ENCODE measurements at places on chromosomes 2 and 18.
A peak's percentile ranks its signal among the peaks of the same experiment; 100 is the strongest.

DNA sequence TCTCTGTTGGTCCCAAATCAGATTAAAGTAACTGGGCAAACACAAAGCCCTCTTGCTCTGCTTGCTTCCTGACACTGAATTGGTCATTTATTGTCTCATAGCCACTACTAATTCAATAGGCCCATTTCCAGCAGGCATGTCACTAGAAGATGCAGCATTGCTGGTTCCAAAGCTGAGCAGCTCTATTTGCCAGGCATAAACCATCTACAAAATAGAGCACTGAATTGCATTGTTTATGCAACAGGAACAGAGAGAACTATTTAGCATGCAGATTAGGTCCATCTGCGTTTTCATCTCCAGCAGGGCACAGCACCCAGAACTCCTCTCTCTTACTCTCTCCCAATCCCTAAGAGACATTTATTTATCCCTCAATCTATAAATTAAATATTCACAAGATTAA is 227.6 kb downstream of the SUCLG1 start:
- DNase-seq: no peak

DNA sequence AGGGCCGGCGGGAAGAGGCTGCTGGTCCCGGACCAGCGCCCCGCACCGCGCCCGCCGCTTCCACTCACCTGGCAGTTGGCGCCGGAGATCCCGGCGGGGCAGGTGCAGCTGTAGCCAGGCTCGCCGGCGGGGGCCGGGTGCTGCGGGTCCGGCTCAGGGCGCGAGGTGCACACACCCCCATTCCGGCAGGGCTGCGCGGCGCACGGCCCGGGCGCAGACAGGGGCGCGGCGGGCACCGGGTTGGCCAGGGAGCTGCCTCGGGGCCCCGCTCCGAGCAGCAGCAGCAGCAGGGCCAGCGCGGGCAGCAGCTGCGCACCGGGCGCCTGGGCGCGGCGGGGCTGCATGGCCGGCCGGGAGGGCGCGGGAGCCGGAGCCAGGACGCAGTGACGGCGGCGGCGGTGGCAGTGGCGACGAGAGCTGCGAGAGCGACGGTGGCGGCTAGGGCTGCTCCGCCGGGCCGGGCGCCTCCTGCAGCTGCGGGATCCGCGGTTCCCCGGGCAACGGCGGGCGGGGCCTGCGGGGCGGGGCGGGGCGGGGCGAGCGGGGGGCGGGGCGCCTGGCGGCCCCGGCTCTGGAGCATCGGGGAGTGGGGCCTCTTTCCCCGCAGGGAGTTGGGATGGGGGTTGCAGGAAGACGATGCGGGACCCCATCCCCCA is at the start of gene DNER:
TSS of gene DNER (minus strand) at position 476 of the 656 bp plus-strand sequence. CDS start at position 344, 132 bp downstream.
- DNase-seq: no peak

- DNase-seq: no peak
These were observed 34.2 kb upstream of the PTPRM start for GRCh38 chr18:7532942-7533341.

GRCh38 chr2:97905294-97905693 is 90.5 kb downstream of the TMEM131 start:
- DNase-seq: no peak

- no peak for DNase-seq
These were observed 23.5 kb upstream of the MFF start for GRCh38 chr2:227301523-227301922.

DNA sequence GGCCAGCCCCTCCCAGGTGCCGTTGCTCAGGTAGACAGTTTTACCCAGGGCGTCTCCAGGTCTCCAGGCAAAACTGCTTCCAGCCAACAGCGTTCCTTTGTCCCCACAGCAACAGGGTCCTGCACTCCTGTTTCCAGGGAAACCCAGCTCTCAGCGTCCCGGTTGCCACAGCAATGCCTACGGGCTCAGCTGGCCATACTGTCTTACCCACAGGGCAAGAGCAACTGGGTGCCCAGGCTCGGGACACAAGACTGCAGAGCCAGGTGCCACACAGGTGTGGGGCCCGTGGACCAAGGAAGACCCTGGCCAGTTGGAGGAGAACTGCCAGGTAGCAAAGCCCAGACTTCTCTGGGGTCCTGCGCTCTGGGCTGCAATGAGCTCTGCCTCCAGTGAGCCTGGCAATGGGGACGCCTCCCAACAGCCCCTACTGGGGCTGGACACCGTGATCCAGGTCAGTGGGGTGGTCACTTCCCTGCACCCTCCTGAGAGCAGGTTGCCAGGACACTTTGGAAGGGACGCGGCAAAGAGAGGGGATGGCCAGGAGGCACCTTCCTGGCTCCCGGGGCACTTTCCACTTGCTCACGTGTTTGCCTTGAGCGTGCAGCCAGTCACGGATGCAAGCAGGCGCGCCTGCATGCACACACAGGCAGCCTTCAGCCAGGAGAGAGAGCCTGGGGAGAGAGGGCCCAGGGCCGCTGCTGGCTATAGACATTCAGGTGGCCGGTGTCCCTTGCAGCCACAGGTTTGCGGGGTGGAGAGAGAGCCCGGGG is at the start of gene CROCC2:
TSS of gene CROCC2 (plus strand) at position 196 of the 770 bp plus-strand sequence. CDS start at position 374, 178 bp downstream.
- no peak for DNase-seq

GRCh38 chr2:162967811-162968210 is 129.2 kb upstream of the KCNH7 start:
- DNase-seq: no peak

DNA sequence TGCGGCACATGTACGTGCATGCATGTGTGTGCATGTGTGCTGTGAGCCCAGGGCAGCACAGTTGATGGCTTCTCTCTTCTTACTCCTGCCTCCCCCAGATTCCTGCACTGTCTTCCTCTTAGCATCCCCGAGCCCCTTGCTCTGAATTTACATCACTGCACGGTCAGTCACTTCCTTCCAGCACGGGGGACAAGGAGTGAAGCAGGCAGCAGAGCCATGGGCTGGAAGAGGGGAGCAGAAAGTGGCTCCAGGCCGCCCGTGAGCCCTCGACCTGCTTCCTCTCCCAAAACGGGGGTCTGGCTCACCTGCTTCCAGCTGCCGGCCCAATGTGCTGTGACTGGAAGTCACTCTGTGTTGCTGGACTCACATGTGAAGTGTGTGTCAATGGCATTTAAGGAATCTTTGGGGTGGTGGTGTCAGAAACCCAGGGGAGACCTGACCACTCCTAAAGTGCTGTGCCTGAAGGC is 106.1 kb downstream of the FAM210A start:
- DNase-seq: no peak

GRCh38 chr2:195819276-195819675 is 162.2 kb downstream of the SLC39A10 start:
- no peak for DNase-seq

DNA sequence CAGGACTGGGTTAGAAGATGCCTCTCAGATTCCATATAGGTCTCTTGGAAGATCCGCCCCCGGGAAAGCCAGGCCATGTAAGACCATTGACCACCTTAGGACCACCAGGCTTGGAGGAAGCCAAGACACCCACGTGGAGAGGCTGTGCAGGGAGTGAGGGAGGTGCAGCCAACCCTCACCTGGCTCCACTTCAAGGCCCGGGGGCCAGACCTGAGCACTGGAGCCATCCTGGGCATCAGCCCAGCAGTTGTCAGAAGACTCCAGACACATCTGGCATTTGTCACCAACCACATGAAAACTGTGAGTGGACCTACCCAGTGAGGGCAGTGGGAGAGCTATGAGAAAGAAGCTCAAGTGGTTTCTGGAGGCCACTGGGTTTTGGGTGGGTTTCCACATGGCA is 214.4 kb downstream of the MYT1L start:
- no peak for DNase-seq

GRCh38 chr2:97348841-97349240 is 235.9 kb downstream of the ANKRD36 start:
- DNase-seq: no peak

DNA sequence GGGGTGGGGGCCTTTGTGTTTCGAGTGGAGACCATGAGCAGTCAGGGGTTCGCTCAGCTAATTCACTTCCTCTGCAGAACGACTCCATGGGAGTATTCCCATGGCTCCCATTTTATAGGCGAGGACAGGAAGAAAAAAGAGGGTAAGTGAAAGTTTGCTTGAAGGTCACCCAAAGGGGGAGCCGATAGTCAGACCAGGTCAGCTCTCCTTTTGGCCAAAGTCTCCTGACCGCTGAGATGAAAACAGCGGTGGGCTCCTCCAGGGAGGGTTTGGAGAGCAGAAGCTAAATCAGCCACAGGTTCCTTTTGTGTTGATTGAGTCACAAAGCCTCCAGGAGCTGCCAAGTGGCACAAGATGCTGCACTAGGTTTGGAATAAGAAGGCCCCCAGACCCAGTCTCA is 34.1 kb upstream of the CTAGE1 start:
- DNase-seq: no peak

- no peak for DNase-seq
These were observed 231.7 kb downstream of the VAPA start for GRCh38 chr18:10145546-10145945.

GRCh38 chr2:14634489-14635390 is 2.2 kb downstream of the LRATD1 start:
- DNase-seq: peak; percentile 57

- DNase-seq: no peak
These were observed 26.0 kb upstream of the SP3 start for GRCh38 chr2:173990970-173991819.

DNA sequence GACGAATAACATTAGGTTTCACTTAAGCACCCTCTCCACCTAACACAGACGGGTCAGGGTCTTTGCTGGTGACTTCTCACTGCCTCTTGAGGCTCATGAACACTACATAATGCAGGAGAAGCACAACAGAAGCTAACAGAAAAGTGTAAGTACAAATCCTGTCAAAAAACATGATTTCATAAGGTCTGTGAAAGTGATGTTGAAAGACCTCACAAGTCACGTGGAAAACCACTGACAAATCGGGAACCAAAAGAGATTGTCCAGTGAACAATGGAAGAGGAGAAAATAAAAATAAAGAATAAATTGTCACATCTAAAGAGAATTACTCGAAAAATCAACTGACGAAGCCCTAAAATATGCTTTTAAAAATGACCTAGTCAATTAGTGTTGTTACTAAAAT is 14.0 kb downstream of the PSD4 start:
- DNase-seq: no peak

DNA sequence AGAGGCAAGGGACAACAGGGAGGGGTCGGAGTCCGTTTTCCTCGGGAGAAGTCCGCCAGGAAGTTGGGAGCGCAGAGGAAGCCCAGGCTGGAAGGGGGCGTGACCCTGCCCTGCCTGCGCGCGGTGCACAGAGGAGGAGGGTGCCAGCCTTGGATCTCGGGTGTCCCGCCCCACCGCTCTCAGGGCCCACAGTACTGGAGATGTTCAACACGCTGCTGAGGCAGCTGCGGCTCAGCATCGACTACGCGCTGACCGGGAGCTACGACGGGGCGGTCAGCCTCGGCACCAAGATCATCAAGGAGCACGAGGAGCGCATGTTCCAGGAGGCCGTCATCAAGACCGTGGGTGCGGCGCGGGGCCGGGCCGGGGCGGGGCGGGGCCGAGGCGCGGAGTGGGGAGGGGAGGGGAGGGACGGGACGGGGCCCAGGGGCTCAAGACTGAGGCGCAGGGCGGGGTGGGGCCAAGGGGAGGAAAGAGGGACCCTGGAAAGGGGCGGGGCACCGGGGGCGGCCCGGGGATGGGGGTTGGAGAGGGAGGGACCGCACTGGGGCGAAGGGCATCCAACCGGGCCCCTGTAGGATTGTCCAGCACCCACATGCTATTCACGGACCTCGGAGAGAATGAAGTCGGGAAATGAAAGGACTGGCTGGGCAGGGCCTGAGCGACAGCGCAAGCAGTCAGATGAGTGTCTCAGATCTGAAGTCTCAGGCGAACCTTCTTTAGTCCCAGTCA is 36.6 kb downstream of the POMC start:
- DNase-seq: no peak

DNA sequence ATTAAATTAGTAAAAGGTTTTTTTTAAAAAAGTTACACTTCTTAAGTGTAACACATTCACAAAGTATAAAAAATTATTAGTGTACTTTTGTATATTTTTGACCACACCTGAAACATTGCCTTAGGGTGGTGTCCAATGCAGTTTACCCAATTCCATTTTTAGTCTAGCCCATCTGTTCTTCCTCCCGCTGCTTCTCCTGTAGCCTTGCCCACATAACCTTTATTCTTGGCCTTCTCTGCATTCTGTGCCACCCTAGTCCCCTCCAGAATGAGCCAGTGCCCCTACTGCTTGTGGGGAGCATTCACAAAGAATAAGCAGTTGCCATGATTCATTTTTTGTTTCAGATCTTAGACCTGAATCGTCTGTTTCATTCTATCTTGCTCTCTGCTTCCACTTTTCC is 78.4 kb upstream of the MYT1L start:
- no peak for DNase-seq

- DNase-seq: no peak
These were observed 78.9 kb upstream of the SCN7A start for GRCh38 chr2:166572937-166573336.

DNA sequence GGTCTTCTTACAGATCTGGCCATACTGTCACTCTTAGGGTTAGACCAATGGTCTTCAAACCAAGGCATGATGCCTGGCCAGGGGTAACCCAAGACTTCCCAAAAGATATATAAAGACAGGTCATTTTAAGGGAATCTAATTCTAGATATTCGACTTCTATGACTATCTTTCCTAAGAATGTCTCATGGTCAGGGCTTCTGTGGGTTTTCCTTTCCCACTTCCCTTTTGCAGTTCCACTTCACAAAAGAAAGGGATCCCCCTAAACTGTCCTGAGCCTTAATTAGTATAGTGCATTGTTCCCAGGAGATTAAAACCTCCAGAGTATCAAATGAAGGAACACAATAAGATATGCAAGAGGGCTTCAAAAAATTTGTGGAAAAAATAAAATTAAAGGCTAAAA is 223.6 kb upstream of the SIX2 start:
- DNase-seq: no peak

- no peak for DNase-seq
These were observed 152.3 kb downstream of the DIS3L2 start for GRCh38 chr2:232113821-232114220.

DNA sequence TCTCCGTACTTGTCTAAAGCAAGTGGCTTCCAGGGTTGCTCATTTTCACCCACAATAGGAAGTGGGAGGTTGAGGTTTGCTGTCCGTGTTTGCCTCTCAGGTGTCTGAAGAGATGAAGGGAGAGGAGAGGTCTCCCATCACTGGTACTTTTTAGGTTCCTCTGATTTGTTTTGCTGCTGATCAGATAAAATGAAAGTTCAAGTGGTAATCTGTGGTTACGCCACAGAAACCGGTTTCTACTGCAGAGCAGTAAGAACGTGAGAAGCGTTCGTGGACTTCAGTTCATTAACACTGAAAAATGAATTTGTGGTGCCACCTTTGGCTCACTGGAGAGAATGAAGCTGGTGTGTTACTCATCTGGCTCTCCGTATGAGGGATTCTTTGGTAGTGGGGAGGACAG is 118.2 kb downstream of the GBX2 start:
- no peak for DNase-seq

All from kidney glomerular epithelial cell (primary cell).